ENCODE measurements at places on chromosomes 16 and 17. TPM values are rescaled to one million over a fixed set of nuclear protein-coding genes. Genes with fewer than 3 reads are reported as not detected.

DNA sequence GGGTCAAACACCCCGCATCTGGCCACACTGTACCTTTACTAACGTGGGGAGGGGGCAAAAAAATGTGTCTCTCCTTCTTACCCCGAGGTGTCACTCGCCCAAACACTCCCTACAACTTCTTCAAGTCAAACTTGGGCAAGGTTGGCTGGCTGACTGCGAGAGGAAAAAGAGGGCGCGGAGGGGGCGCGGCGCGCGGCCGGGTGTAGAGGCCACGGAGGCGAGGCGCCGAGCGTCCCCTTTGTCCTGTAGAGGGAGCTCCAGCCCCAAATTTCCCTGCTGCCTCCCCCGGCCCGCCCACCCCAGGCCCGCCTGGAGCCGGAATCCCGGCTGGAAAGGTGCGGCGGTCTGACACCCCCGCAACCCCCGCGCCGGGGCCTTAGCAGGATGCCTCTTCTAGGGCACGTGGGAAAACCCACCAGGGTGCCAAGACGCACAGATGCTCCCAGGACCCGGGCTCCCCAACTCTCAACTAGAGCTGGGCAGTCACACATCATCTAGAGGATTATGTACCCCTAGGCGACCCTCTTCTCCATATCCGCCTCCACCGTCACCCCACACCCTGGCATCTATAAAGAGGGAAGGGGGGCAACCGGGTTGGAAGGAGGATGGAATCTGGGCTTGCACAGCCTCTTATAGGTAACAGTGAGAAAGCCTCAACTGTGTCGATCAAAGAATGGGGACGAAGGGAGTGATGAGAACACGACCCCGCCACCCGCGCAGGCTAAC, 4.2 kb downstream of the IRX3 start:
- peaks cover 8% of the 10 kb centered on the region for H3K4me1 ChIP-seq
- H3K27ac ChIP-seq, result no peak overlapping the region
- H3K36me3 ChIP-seq, result no peaks in the 10 kb centered on the region
- peak; percentile 60 for DNase-seq
- H3K27me3 ChIP-seq, result peaks cover 77% of the 10 kb centered on the region
- no peak overlapping the region for H3K4me3 ChIP-seq

COG4 gene
- 57.8 TPM for polyA plus RNA-seq

- no peak overlapping the region for H3K4me3 ChIP-seq
- H3K27ac ChIP-seq, result no peak overlapping the region
- no peaks in the 10 kb centered on the region for H3K4me1 ChIP-seq
- no peaks in the 10 kb centered on the region for H3K27me3 ChIP-seq
- DNase-seq, result no peak
Measured at GRCh38 chr17:51722994-51723393, 435.5 kb downstream of the CA10 start.

- H3K4me1 ChIP-seq, result no peaks in the 10 kb centered on the region
- H3K36me3 ChIP-seq, result peaks cover 33% of the 10 kb centered on the region
- no peak overlapping the region for H3K27ac ChIP-seq
- DNase-seq, result no peak
- no peaks in the 10 kb centered on the region for H3K27me3 ChIP-seq
Measured at GRCh38 chr17:2195729-2196128, 107.9 kb downstream of the SMG6 start.

TLCD3B gene
- polyA plus RNA-seq, result 1.4 TPM

PRRT2 gene
- 6.3 TPM for polyA plus RNA-seq

DNA sequence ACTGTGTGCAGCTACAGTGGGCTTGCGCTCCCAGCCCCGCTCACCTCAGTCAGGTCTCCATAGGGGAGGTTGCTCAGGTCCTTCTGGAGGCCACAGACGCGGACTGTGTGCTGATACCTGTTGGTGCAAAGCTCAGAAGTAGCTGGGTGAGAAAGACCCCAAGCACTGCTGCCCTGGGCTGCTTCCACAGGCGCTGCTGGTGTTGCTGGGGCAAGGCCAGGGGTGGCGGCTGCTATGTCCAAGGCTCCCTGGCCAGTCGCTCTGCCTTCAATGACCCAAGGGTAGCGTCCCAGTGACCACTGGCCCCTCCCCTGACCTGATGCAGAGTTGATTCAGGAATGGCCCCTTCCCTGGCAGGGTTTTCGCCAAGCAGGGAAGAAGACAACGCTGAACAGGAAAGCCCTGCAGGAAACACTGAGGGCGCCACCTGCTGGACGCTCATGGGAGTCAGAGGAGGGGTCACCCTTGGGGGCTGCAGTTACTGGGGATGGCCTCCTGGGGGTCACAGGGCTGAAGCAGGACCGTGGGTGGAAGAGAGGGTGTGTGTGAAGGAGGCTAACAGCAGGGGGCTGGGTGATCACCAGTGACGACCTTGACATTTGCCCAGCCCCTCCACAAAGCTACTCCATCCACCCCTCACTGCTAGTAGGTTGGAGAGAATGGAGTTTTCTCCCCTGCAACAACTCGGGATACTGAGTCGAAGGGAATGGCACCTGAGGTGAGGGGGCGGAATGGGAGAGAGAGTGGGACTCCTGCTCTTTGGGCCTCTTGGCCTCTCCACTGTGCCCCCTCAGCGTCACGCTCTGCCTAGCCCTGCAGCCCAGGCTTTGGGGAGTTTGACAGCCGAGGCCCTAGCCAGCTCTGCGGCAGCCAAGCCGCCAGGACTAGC, 38.3 kb downstream of the ABCC12 start:
- H3K36me3 ChIP-seq, result no peaks in the 10 kb centered on the region
- H3K27me3 ChIP-seq, result no peaks in the 10 kb centered on the region
- peak; percentile 55 for DNase-seq
- no peaks in the 10 kb centered on the region for H3K4me1 ChIP-seq

DNA sequence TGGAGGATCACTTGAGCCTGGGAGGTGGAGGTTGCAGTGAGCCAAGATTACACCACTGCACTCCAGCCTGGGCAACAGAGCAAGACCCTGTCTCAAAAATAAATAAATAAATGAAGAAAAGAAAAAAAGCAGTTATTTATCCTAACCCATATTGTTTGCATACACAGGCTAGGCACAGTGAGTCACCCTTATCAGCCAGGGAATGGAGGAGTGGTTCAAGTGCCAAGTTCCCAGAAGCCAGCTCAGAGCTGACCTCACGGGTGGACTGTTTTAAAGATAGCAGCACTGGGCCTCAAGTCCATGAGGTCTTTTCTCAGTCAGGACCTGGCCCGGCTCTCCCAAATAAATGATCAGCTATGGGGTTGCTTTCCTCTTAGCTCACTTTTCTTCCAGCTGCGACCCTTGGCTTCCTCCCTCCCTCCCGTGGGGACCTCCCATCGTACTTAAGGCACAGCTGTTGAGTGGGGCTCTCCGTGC, 22.6 kb upstream of the MGAT5B start:
- H3K27me3 ChIP-seq, result peaks cover 21% of the 10 kb centered on the region
- no peak for DNase-seq
- no peaks in the 10 kb centered on the region for H3K36me3 ChIP-seq
- no peak overlapping the region for H3K27ac ChIP-seq
- no peaks in the 10 kb centered on the region for H3K4me1 ChIP-seq

GRCh38 chr17:13437966-13438779, 163.6 kb downstream of the HS3ST3A1 start:
- H3K27me3 ChIP-seq, result no peaks in the 10 kb centered on the region
- no peaks in the 10 kb centered on the region for H3K4me1 ChIP-seq

RNF222 gene
- not detected for polyA plus RNA-seq

DNA sequence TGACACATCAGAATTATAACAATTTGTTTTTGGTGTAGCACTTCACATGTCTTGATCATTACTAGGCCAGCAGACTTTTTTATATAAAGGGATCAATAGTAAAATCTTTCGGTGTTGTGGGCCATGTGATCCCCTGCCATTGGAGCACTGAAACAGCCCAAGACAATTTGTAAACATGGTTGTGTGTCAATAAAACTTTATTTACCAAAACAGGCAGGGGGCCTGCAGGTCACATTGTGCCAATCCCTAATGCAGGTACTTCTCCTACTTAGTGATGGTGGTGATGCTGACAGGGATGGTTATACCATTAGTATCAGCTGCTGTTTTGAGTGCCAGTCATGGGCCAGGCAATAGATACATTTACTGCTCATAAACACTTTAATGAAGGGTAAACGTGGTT, 319.9 kb downstream of the SNX29 start:
- no peak for DNase-seq
- H3K4me3 ChIP-seq, result no peak overlapping the region
- no peaks in the 10 kb centered on the region for H3K36me3 ChIP-seq
- H3K4me1 ChIP-seq, result no peaks in the 10 kb centered on the region

IKZF3 gene
- polyA plus RNA-seq, result 1.5 TPM

DNA sequence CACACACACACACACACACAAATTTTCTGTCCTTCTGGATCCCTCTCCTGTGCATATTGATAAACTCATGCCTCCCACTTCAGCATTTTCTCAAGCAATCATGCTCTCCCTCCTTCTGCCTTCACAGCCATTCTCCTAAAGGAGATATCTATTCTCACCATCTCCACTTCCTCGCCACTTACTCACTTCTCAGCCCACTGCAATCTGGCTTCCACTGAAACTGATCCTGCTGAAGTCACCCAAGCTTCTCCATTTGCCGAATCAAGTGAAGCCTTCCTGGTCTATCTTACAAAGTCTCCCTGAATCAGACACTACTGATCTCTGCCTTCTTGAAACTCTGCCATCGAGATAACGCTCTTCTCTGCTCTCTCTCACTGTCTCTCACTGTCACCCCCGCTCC, 54.0 kb upstream of the GNAO1 start:
- no peak overlapping the region for H3K27ac ChIP-seq
- no peak overlapping the region for H3K4me3 ChIP-seq
- no peaks in the 10 kb centered on the region for H3K4me1 ChIP-seq
- H3K27me3 ChIP-seq, result no peaks in the 10 kb centered on the region
- DNase-seq, result no peak
- H3K36me3 ChIP-seq, result no peaks in the 10 kb centered on the region

DNA sequence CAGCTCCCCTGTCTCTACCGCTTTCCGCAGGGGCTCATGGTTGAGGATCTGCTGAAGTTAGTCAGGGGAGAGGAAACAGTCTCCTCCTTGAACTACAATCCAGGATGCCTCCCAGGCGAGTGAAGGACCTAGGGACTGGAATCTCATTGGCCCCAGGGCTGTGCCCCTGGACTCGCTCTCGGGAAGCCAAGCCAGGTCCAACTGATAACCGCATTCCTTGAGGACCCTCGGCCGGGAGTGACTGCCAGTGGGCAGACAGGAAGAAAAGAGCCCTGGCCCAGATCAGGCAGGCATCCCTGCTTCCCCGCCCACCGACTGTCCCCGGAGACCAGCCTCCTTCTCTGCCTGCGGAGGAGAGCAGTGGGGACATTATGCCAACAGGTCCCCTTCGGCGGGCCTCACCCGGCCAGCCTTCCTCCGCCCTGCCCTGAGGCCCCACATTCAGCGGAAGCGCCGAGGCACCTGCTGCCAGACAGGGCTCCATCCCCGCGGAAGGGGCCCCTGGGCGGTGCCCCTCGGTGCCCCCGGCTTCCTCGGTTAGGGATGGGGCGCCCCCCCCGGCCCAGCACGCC, 776 bp downstream of the LRRC75A start:
- H3K4me1 ChIP-seq, result peaks cover 6% of the 10 kb centered on the region
- peak overlapping the region; percentile 73 for H3K27ac ChIP-seq
- no peaks in the 10 kb centered on the region for H3K27me3 ChIP-seq
- H3K36me3 ChIP-seq, result no peaks in the 10 kb centered on the region
- peak overlapping the region; percentile 96 for H3K4me3 ChIP-seq

COQ7 gene
- 22.1 TPM for polyA plus RNA-seq

DNA sequence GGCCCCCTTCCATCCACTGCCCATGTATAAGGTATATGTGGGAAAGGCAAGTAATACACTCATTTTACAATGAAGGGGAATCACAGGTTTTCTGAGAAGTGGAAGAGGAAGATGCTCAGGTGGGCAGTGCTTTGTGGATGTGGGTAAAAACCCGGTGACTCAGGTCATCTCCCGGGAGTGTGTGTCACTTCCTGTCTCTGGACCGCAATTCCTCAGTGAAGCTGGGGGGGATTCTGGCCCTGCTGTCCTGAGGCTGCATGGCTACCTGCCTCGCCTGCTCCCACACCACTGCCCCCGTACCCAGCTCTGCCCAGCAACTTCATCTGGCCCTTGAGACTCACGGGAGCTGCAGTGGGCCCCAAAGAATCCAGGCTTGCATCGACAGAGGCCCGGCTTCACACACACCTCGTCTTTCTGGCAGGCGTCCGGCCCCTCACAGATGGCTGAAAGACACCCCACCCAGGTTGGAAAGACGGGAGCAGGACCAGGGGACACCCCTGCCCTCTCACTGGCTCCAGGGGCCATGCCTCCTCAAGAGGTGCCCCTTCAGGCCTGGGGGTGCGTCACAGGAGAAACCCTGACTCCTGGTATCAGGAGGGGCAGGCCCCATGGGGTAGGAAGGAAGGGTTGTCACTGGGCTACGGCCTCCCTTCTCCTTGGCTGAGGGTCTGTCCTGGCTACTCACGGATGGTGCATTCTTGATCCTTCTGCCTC, 882 bp downstream of the SCARF1 start:
- peak overlapping the region; percentile 23 for H3K4me3 ChIP-seq
- H3K27me3 ChIP-seq, result no peaks in the 10 kb centered on the region
- H3K4me1 ChIP-seq, result no peaks in the 10 kb centered on the region
- peak overlapping the region; percentile 70 for H3K27ac ChIP-seq

DRG2 gene
- polyA plus RNA-seq, result 48.6 TPM

CACNG3 gene
- not detected for polyA plus RNA-seq

CRHR1 gene
- 0.04 TPM for polyA plus RNA-seq

MYH8 gene
- not detected for polyA plus RNA-seq

GRCh38 chr16:79563921-79564320, 36.6 kb downstream of the MAF start:
- no peak for DNase-seq
- H3K27me3 ChIP-seq, result no peaks in the 10 kb centered on the region
- H3K4me3 ChIP-seq, result no peak overlapping the region
- H3K4me1 ChIP-seq, result no peaks in the 10 kb centered on the region
- H3K27ac ChIP-seq, result no peak overlapping the region
- no peaks in the 10 kb centered on the region for H3K36me3 ChIP-seq

GAST gene
- polyA plus RNA-seq, result 1.9 TPM

DNA sequence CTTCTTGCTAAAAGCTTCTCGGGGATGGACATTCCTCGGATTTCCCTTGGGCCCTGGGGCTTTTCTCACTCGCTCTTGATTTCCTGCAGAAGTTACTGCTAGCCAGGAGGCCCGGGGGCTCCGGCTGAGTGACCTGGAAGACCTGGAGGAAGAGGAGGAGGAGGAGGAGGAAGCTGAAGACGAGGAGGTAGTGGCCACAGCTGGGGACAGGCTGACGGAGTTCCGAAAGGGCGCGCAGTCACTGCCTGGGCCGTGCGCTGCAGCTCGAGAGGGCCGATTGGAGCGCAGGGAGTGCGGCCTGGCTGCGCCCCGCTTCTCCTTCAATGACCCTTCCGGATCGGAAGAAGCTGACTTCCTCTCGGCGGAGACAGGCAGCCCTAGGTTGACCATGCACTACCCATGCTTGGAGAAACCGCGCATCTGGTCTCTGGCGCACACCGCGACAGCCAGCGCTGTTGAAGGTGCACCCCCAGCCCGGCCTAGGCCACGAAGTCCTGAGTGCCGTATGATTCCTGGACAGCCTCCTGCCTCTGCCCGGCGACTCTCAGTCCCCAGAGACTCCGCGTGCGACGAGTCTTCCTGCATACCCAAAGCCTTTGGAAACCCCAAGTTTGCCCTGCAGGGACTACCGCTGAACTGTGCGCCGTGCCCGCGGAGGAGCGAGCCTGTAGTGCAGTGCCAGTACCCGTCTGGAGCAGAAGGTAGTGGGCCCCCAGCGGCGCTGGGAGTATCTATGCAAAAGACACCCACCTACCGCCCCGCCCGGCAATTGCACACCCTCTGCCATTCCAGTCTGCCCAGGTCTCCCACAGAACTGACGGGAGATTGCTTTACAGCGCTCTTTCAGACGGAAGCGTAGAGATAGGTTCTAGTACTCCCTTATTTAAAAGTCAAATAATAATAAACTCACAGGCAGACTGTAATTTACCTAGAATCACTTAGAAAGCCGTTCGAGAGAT, 4.9 kb downstream of the IRX6 start:
- H3K27ac ChIP-seq, result no peak overlapping the region
- H3K36me3 ChIP-seq, result no peaks in the 10 kb centered on the region
- H3K4me1 ChIP-seq, result no peaks in the 10 kb centered on the region
